ENCODE measurements at places on chromosomes 5 and 9.

DNA sequence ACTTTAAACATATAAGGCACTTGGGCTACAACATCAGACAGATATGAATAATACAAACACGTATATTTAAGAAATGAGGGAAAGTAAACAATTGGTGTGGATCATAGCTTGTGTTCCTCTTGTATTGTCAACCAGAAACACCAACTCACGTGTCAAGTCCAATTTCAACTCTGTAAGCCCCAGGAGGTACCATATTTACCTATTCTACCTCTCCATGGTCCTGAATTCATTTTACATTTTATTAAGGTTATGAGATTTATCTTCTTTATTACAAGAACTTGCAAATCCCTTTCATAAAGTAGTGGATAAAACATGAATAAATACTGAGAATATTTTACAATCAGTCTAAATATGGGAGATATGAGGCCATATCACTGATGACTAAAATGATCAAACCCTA lies 501.6 kb downstream of the MAT2B start:
- DNase-seq, result no peak

DNA sequence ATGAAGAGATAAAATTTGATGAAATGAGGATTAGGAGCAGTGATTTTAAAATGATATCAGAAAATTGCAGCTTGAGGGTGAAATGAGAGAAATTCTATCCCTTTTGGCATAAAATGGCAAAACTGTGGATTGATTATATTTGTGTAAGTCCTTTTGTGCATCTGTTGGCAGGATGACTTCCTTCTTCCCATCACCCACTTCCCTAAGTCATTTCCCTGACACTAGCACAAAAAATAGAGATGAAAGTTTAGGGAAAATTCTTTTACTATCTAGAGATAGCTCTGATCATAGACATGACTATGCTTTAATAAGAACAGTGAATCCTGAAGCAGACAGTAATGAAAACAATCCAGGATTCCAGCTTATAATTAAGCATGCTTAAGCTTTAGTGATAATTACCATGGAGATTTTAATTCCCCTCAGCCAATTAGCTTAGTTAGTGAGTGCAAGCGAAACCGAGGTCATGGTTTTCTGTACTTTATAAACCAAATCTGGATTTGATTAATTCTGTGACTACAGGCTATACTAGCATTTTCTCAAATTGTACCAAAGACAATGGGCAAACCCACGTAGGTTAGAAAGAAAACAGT lies 163.6 kb upstream of the TARS1 start:
- DNase-seq, result no peak

DNA sequence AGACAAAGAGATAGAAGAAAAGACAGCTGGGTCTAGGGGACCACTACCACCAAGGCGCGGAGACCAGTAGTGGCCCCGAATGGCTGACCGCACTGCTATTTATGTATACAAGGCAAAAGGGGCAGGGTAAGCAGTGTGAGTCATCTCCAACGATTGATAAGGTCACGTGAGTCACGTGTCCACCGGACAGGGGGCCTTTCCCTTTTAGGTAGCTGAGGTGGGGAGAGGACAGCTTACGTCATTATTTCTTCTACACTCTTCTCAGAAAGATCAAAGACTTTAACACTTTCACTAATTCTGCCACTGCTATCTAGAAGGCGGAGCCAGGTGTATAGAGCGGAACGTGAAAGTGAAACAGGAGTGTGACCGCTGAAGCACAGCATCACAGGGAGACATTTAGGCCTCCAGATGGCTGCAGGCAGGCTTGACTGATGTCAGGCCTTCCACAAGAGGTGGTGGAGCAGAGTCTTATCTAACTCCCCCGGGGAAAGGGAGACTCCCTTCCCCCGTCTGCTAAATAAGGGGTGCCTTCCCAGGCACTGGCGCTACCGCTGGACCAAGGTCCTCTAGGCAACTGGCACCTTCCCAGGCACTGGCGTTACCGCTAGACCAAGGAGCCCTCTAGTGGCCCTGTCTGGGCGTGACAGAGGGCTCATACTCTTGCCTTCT lies 6.1 kb upstream of the PRR16 start:
- no peak for DNase-seq

- DNase-seq, result no peak
Measured at GRCh38 chr5:2005101-2006041, 122.6 kb upstream of the IRX4 start.

DNA sequence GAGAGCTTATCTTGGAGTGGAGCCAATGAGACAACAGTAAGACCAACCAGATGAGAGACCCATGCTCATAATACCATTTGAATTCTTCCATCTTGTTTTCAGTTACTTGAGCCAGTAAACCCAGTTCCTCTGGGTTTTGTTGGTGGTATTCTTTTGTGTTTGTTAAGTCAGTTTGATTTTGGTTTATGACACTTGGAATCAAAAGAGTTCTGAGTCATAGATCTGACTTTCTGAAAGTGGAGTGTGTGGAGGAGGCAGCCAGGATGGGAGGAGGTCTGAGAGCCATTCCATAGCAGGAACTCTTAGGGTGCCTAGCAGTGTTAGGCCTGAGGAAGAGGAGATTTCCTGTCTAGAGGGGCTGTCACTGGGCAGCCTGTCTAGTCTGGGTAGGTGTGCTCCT lies 24.6 kb upstream of the PANK3 start:
- DNase-seq, result no peak
